ENCODE measurements at places on chromosomes 2 and 18. TPM values are rescaled to one million over a fixed set of nuclear protein-coding genes. Genes with fewer than 3 reads are reported as not detected.

GRCh38 chr2:180124273-180125139 lies 117.4 kb upstream of the CWC22 start:
- peak; percentile 63 for DNase-seq

DNA sequence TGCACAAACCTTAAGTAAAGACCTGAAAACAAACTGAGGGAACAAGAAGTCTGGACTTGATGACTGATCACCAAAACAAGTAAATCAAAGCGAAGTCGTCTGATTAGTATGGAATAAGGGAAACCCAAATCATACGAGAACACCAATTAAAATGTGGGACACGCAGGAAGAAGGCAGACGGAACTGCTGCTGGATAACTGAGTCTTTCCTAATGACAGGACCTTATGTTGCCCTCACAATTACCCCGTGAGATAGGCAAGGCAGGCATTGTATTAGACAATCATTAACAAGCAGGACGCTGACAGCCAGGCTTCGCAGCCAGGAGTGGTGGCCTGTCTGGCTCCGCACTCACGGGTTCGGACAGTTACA lies 614 bp upstream of the COQ10B start:
- DNase-seq = no peak

DNA sequence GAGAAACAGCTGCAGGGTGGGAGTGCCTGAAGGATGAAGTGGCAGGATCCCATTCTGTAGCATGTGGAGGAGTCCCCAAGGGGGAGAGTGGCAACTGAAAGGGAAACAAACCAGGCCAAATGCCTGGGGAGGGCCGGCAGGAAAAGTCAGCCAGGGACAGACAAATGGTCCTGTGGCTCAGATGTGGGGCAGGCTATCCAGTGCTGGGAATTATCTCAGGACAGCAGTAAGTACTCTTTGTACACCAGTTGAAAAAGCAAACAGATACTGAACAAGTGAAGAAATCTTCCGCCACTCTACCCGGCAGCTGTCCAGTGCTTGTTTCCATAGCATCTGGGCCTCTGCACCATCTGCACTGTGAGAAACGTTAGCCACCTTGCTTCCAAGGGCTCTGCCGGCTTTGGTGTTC lies 408.9 kb downstream of the LRATD1 start:
- peak; percentile 48 for DNase-seq

DNA sequence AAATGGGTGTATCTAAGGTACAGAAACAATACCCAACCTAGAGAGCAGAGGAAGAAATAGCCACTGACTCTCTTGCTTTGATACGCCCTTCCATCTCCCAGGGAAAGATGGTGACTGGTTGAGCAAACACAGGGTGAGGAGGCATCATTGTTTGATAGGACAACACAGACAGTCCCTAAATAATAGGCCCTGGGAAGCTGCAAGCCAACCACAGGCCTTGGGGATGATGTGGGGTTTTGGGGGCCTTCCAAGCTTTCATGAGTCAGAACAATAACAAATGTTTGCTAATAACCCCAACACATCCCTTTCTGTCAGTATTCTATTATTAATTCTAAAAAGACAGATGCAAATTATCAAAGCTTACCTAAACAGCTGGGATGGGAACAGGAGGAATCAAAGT lies 9.8 kb downstream of the LGALSL start:
- no peak for DNase-seq

DNA sequence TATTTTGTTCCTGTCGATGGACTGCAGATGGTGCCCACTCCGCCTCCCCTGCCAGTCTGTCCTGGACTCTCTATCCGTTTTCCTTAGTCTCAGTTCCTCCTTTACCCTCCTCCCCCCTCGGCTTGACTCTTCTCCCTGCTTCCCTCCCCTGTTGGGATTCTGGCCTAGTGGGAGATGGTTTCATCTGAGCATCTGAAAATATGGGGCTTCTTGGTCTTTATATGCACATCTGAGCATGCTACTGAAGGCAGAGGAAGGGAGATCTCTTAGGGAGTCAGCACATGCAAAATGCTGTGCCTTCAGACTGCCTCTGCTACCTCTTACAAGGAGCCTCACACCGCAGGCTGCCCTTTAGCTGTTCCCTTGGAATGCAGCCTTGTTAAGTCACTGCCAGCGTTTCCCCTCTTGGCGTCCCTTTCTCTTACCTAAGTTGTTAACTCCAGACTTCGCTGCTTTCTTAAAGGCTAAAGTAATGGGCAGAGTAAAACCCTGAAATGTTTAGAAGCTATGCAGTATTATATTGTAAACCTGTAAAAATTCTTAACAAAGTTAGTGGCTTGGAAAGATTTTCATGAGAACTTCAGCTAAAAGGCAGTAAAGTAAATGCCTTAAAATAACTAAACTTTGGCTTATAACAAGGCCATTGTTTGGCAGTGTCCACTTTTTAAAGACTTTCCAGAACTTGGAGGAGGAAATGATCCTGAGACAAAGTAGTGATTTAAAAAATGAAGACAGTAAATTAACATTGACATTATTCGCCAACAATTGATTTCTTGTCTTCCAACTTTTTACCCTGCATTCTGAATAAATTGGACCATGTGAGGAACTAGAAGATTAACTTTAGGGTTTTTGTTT lies 49.8 kb downstream of the LDLRAD4 start:
- DNase-seq = peak; percentile 79

- no peak for DNase-seq
Measured at GRCh38 chr2:16270441-16270840, 330.1 kb downstream of the MYCN start.

- DNase-seq = no peak
Measured at GRCh38 chr2:72958542-72959385, 41.4 kb downstream of the EMX1 start.

GRCh38 chr2:232882085-232882484 lies 12.0 kb downstream of the SNORC start:
- DNase-seq = no peak

GRCh38 chr2:22952656-22953225 lies 432.2 kb upstream of the KLHL29 start:
- DNase-seq = no peak

DNA sequence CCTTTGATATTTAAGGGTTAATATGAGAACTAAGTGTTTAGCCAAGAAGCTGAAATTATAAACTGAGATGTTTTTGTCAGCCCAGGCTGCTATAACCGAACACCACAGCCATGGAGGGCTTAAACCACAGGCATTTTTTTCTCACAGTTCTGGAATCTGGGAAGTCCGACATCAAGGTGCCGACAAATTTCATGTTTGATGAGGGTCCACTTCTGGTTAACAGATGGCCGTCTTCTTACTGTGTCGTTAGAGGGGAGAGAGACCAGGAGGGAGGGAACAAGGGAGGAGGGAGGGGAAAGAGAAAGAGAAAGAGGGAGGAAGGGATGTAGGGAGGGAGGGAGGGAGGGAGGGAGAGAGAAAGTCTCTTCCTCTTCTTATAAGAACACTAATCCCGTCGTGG lies 6.5 kb upstream of the CNDP2 start:
- no peak for DNase-seq

Gene ONECUT2
- polyA plus RNA-seq = not detected

Gene C18orf54
- 10.8 TPM for polyA plus RNA-seq

Gene LIMS4
- polyA plus RNA-seq = 5.3 TPM

Gene VWC2L
- not detected for polyA plus RNA-seq

Gene SATB2
- 3.2 TPM for polyA plus RNA-seq
